ENCODE measurements at places on chromosomes 12 and 14.

DNA sequence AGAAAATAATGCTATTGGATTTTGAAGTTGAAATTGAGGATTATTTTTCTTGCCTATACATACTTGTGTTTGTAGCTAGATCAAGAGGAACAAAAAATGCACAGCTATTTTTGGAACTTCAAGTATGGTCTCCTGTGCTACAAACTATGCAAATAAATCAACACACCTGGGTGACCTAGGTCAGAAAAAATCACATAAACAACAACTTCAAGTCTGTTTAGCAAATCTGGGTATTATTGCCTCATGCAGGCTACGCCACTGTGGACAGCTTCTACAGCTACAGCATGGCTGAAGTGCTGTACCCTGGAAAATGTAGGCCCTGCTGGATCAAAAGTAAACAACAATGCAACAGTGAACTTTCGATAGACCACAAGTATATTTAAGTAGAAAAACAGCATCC is 87.5 kb downstream of the SLC6A15 start:
- no peak for DNase-seq

DNA sequence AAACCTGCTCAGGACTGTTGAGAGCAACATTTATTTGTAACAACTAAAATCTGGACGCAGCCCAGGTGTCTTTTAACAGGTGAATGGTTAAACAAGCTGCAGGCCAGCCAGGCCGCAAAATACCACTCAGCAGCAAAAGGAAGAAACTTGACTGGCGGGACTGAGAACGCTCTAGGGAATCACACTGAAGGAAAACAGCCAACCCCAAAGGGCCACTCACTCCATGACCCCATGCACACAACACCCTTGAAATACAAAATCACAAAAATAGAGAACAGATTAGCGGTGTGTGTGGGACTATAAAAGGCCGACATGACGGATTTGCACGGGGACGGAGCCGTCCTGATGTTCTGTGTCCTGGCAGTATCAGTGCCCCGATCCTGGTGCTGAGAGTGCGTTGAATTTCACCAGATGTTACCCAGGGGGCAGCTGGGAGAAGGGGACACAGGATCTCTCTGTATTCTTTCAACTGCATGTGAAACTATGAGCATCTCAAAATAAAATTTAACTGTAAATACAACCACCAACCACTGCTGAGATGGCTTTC is 23.0 kb downstream of the VPS37B start:
- DNase-seq, result no peak

- no peak for DNase-seq
Measured at GRCh38 chr12:55671746-55672145, 35.1 kb downstream of the OR10P1 start.

- DNase-seq, result no peak
Measured at GRCh38 chr12:128840862-128841468, 12.3 kb upstream of the GLT1D1 start.

DNA sequence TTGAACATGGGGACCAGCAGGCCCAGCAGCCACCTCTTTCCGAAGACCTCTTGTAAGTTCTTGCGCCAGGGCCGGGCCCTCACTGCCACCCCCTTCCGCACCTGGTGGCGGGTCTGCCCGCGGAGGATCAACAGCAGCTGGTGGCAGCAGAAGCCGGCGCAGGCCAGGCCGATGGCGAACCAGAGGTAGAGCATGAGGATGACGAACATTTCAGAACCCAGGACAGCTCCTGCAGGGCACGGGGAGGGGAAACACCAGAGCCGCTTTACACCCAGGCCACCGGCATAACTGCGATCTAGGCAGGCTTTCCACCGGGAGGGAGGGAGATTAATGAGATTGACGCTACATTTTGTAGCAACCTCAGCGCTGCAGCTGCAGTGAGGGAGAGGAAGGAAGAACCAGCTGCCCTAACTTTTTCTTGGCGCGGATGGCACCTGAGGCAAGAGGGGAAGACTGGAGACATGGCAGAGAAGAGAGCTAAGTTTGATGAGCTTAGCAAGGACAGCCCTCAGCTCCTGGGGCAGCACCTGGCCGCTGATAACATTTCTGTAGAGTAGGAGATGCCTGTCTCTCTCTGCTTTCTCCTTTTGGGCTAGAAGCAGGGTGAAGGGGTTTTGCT is 7.8 kb downstream of the ZDHHC22 start:
- no peak for DNase-seq

DNA sequence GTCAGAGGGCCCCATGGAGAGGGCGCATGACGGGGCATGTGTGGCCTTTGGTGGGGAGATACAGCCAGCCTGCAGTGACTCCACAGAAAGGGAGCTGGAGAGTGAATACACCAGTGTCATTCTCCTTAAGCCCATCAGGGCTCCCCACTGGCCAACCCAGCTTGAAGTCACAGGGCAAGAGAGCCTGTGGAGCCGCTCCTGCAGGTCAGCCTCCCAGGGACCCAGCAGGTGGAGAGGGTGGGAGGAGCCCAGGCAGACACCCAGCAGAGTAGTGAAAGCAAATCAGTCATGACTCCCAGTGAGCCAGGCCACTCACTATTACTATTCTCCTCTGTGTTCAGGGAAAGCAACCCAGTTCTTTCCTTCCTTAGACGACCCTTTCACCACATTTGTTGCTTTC is 110.0 kb upstream of the CPM start:
- no peak for DNase-seq

- DNase-seq, result no peak
Measured at GRCh38 chr12:75820848-75821578, 210.6 kb downstream of the PHLDA1 start.

GRCh38 chr14:80768646-80769045 is 172.9 kb downstream of the CEP128 start:
- no peak for DNase-seq

GRCh38 chr12:114703060-114703493 is 19.1 kb upstream of the TBX3 start:
- DNase-seq, result no peak

DNA sequence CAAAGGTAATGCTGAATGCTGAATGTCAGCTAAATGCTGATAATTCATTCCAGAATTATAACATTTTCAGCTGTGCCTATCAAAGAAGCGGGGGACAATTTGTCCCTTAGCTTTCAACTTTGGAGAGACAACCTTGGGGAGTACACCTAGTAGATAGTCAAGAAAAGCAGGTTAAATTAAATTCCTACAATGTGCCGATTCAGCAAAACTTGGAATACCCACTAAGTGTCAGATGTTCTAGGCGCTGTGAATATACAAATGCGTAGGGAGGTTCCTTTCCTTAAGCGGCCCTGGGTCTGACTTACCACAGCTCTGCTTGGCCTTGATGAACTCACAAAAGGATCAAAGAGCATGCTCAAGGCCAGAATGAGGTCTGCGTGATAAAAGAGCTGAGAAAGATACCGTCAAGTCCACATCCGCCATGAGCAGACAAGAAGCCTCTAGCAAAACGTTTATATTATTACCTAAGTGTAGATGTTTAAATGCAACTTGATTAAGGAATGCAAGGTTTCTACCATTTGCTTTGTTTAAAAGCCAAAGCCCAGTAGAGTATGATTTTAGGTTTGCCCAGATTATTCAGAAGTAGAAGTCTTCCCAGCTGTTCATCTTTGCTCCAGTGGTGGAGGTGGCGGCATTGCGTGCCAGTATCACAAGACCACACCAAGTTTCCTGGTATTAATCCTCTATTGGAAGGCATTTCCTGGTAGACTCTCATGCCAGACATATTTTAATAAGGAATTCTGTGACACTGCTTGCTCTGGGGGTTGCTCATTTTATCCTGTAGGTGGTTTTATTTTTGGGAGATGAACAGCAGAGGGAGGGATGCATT is 368.6 kb downstream of the DPF3 start:
- DNase-seq, result no peak

- DNase-seq, result no peak
Measured at GRCh38 chr14:85948153-85948552, 418.2 kb downstream of the FLRT2 start.

GRCh38 chr12:32522331-32523221 is 123.2 kb downstream of the FGD4 start:
- no peak for DNase-seq

GRCh38 chr12:108701779-108702441 is 29.4 kb downstream of the CORO1C start:
- no peak for DNase-seq

GRCh38 chr14:24215495-24216344 is at the start of gene MDP1:
Gene MDP1, minus strand, starts transcription at chr14:24216066. Its CDS starts 111 bp downstream, at chr14:24215955.
- DNase-seq, result no peak

DNA sequence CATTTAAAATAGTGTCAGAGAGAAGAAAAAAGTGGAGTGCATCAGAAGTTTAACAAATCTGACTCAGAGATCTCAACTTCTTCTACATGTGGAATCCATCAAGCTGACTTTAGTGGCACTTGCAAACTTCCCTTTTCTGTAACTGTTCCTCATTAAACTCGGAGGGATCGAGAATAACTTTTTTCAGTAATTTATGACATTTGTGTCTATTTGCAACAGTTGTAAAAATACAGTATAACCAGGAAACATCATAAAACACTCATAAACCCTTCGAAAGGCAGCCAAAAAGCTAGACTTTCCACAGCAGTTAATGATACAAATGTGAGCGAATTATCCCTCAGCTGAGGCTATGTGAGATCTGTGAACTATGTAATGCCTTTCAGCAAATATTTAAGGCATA is 1936.8 kb upstream of the SEL1L start:
- DNase-seq, result no peak

GRCh38 chr12:64042911-64043310 is 179.2 kb downstream of the KICS2 start:
- DNase-seq, result no peak

DNA sequence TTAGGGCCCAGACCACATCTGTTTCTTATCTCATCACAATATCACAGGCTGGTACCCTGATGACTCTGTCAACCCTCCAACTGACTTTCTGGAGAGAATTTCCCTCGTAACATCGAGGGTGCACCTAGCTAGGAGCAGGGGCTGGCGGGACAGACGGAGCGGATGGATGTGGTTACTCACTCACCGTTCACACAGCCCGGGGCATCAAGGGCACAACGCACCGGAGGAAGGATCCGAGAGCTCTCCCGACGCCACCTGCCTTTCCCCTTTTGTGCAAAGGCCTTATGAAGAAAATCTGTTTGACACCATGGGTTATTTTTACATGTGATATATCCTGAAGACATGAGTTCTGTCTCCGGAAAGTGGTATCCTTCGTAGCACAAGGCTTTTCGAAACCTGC is 31.4 kb downstream of the SLC15A4 start:
- no peak for DNase-seq

DNA sequence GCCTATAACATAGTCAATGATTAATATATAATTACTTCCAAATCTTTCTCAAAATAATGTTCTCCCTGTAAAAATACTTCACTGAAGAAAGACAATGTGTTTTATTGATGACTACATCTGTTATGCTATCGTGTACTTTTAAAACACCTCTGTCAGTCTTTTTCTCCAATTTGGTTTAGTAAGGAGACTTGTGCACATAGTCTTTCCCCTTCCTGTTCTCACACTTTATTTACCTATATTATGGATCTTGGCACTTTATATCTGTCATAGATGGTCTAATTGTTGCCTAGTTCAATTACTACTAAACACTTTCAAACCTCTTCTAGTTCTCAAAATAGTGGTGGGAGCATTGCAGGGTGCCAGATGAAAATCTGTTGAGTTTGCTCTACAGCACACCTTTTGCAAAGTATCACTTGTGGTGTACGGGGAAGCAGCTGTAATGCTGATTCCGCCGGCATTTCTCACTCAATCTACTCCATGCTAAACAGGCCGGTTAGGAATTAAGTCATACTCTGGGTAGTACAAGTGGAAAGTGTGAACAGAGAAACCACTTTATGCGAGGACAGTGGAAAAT is 1.1 kb upstream of the INSM2 start:
- no peak for DNase-seq

GRCh38 chr14:96776791-96777190 is 20.4 kb upstream of the VRK1 start:
- no peak for DNase-seq

DNA sequence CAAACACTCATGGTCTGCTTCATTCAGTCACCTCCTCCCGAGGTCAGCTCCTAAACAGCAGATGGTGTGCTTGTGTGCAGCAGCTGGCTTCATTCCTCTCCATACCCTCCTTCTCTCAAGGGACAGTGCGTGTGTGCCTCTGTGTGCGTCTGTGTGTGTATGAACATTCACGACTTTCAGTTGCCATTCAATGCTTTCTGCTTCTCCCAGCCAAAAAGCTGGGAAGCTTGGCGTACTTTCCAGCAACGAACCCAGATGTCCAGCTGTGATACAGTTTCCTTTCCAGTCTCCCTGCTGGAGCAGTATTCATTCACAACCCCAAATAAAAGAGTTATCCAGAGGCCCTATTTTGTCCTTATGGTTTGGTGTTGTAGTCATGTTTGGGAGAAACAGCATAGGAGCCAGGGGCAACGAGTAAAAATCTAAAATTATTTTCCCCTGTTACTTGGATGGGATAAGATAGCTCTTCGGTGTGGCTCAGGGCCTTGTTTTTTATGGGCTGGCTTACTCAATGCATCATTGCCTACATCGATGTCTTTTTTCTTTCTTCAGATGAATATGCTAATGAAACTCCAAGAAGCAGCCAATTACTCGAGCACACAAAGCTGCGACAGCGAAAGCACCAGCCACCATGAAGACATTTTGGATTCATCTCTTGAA is 379.3 kb downstream of the NAV3 start:
- no peak for DNase-seq
